ENCODE measurements at places on chromosomes 7 and 10. TPM values are rescaled to one million over a fixed set of nuclear protein-coding genes. Genes with fewer than 3 reads are reported as not detected.

GRCh38 chr10:10007957-10008356 is 1009.7 kb upstream of the CELF2 start:
- H3K36me3 ChIP-seq = no peaks in the 10 kb centered on the region
- DNase-seq = no peak
- peaks cover 3% of the 10 kb centered on the region for H3K27me3 ChIP-seq
- no peak overlapping the region for H3K27ac ChIP-seq
- no peak overlapping the region for H3K4me3 ChIP-seq

DNA sequence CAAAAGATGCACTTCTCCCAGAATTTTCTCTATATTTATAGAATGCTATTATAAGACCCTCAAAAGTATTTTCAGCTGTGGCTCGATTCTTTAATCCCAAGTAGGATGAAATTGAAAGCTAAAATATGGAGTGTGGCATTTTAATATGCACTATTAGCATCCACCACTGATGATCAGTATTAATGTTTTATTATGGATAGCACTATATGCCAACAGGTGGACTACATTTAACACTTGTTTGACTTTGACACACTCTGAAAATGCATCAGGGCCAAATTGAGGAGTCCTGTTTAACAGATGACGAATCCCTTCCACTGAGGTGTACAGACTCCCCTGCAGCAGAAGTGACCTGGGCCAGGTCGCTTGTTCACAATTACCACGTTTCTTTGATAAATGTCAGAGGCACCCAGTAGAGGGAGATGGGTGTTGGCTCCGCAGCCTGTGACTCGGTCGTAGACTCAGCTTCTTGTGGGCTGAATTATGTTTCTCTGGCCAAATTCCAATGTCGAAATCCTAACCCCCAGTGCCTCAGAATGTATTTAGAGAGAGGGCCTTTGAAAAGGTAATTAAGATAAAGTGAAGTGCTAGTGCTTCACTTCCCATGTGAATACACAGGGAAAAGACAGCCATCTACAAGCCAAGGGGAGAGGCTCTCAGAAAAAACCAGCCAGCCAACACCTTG is 48.1 kb downstream of the WIPF3 start:
- H3K4me1 ChIP-seq = peaks cover 31% of the 10 kb centered on the region
- H3K36me3 ChIP-seq = no peaks in the 10 kb centered on the region
- peaks cover 3% of the 10 kb centered on the region for H3K27me3 ChIP-seq
- no peak for DNase-seq

DNA sequence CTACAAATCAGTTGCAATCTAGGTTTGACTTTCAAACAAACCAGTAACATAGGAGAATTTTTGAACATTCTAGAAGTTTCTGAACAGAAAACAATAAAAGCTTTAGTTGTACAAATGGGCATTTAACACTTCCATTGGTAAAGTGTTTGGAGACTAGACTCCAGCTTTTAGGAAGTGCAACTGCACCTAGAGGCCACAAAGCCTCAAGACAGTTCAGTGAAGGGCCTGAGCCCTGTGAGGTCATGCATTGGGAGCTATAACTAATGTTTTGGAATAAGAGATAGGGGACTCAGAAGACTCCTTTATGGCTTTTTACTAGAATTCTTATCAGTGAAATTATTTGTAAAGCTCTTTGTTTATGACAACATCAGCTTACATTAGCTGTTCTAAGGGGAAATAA is 3.0 kb upstream of the EPHB6 start:
- H3K4me1 ChIP-seq = peaks cover 3% of the 10 kb centered on the region
- H3K27me3 ChIP-seq = peaks cover 41% of the 10 kb centered on the region
- no peak overlapping the region for H3K4me3 ChIP-seq
- DNase-seq = no peak

Gene SLC18A3
- 6.2 TPM for total RNA-seq
